Stimulated activated CD4-positive, alpha-beta T cell treated with anti-CD3 and anti-CD28 coated beads, Interleukin-2, amount 100 ng/mL, for 24 hours (primary cell): ENCODE measurements at places on chromosomes 5 and 9.
A peak's percentile ranks its signal among the peaks of the same experiment; 100 is the strongest.

- DNase-seq: peak; percentile 54
Measured at GRCh38 chr5:176629853-176630680, at the start of the genes EIF4E1B and SNCB. Gene EIF4E1B (plus strand): TSS chr5:176630675. CDS start chr5:176642788, 12,113 bp downstream. Gene SNCB (minus strand): TSS chr5:176630534. CDS start chr5:176629654, 880 bp downstream.

DNA sequence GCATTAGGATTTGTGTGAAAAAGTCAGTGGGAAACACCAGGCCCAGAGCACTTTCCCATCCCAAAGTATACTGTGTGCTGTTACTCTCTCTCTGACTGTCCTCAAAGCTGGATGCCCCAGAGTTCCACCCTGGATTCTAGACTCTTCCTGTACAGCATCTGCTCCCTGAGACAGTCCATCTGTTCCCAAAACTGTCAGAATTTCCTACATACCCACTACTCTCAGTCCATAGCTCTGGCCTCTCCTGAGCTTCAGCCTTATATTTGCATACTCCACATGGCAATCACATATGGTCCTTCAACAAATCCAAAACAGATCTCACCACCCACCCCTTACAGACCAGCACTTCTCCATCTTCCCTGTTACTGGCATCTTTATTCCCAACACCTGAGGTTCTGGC lies 9.5 kb downstream of the ELP1 start:
- no peak for DNase-seq

- DNase-seq: no peak
Measured at GRCh38 chr9:104774132-104774531, 10.2 kb downstream of the NIPSNAP3B start.

DNA sequence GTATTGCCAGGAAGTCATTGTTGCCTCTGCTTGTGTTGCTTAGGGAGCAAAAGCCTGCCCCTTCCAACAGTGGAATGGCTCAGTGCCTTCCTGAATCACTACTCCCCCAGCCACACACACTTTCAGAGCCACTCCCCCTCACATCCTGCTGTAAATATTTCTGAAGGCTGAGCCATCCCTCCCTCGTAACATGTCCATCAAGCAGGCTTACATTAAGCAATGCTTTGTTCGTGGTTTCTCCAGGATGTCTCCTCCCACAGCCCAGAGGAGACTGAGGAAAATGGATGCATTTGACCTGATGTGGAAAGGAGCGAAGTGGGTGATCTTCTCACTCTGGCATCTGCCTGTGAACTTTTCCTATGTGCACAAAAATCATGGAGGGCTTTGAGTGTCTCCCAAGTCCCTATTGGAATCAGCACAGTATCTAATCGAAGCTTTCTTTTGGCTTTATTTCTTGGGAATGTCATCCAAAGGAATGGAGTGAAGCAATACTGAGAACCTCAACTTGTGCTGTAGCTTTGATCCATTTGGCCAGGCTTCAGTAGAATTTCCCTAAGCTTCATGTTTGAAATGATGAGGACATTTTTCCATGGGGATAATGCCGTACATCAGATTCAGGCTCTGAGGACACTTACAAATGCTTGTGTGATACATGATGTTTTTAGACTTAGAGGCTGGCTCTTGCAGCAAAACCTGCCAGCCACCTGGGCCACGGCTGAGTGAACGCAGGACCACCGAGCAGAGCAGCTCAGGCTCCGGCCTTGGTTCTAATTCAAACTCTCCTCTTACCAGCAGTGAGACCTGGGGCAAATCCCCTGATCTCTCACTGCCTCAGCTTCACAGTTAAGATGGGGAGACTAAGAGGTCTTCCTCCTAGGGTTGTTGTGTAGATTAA lies 389.1 kb downstream of the ENC1 start:
- no peak for DNase-seq

DNA sequence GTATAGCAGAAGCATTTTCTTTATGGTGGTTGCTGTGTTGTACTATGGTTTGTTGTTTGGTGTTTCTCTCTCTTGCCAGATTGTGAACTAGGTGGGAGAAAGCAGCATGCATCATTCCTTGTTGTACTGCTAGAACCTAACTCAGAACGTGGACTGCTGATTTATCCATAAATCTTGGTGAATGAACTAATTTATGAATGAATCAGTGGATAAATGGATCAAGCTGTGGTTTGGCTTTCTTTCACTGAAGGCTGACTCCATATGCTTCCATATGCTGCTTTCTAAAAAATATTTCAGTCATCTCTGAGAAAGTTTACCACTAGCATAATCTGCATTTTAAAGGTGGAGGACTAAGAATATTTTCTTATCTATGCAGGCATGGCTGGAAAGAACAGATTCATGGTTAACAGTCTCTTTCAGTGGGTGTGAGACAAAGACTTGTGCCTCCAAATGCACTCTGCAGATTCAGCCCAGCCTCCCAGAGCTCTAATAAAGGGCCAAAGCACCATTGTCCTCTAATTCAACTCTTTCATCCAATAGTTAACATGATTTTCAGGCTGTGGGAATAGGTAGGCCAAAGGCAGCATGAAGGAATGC lies 237.7 kb downstream of the SH3GL2 start:
- no peak for DNase-seq

DNA sequence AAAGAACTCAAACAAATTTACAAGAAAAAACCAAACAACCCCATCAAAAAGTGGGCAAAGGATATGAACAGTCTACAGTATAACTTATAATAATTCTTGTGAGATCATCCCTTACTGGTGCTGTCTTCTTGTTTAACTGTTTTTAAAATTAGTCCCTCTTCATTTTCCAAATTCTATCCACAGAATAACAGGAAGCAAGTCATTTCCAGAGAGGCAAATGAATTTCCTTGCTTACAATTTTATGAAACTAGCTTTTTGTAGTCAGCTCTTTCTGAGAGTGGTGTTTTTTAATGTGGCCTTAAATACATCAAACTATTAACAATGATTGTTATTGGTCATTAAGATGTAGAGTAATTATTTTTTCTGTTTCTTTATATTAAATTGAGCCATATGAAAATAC lies 40.6 kb downstream of the FAM174A start:
- no peak for DNase-seq

- no peak for DNase-seq
Measured at GRCh38 chr9:21333226-21333625, 2.0 kb downstream of the KLHL9 start.

GRCh38 chr9:10774051-10774450 lies 161.2 kb upstream of the PTPRD start:
- DNase-seq: no peak

- DNase-seq: no peak
Measured at GRCh38 chr9:19020886-19021455, 12.0 kb downstream of the SAXO1 start.

GRCh38 chr5:3027185-3027865 lies 275.8 kb upstream of the IRX2 start:
- DNase-seq: no peak

DNA sequence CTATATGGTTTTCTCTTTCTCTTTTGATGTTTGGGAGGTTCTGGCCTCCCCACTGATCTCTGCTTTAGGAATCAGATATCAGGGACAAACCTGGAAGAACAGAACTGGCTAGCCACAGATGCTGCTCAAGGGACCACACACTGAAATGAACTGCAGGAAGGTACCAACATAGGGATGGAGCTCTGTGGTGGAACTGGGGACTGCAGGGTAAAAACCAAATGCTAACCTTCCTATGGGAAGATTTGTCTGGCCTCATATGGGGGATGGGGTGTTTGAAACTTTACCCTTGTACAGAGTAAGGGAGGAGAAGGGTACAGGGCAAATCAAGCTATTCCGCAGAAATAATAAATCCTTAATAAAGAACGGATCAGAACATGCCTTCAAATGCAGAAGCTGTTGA lies 49.4 kb downstream of the ELOVL7 start:
- no peak for DNase-seq

DNA sequence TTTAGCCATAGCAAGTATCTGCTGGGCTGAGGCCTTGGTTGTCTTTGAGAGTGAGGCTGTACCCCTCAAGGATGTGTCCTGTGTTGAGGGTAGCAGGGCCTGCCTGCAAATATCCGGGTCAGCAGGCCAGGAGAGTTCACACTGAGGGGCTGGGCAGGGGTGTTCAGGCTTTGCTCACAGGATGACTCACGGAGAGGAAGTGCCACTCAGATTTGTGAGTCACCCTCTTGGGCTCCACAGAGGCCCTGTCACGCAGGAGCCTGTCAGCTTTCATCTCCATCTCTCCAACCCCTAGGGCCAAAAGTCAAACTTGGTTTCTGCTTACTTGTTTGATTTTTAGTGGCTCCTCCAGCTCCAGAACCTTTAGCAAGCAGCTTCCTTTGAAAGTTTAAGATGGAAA lies 211.5 kb downstream of the SEC61B start:
- DNase-seq: peak; percentile 17

- no peak for DNase-seq
Measured at GRCh38 chr5:78908173-78909061, 76.7 kb downstream of the ARSB start.

DNA sequence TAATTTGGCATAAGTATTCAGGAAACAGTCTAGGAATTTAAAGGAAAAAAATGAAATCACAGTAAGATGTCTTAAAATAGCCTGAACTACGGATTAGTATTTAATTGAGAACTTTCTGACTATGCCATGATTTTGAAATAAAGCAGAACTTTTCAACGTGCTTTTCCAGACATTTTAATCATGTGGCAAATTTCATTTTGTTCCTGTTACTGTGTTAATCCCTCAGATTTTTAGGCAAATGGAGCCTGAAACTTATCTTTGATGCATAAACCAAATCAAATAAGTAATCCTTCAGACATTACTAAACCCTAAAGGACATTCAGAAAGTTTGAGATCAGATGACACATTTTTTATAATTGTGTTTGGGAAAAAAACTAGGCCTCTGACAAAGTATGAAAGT lies 75.7 kb downstream of the FBN2 start:
- no peak for DNase-seq

- peak; percentile 37 for DNase-seq
Measured at GRCh38 chr9:91425271-91425670, 1.6 kb upstream of the NFIL3 start.

- DNase-seq: no peak
Measured at GRCh38 chr9:7912037-7912535, 112.5 kb upstream of the DMAC1 start.

DNA sequence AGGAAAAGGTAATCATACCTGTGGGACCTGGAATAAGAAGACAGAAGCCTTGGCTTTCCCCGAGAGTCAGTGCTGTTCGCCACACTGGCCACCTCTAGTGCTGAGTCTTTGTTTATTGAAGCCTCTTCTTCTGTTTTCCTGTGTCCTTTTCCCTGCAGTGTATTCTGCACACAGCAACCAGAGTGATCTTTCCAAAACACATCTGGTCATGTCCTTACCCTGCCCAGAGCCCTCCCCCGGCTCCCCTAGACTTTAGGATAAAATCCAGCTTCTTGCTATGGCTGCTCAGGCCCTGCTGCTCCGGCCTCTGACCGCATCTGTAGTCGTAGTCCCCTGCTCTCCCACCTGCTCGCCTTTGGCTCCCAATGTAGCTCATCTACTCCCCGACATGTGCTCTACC lies 28.3 kb downstream of the GALNT10 start:
- DNase-seq: no peak

DNA sequence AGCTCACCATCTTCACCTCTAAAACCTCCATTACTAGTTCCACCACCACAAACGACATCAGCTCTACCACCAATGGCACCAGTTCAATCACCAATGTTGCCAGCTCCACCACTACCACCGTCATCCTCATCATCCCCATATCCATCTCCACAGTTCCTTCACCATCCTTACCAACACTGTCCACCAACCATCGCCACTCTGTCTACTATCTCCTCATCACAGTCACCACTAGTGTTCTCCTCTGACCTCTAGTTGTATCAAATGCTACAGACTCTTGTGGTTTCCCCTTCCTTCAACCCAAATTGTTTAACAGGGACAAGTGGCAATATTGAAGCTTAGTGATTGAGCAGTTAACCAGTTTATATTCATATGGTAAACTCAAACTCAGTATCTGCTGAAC lies 182.6 kb downstream of the CAAP1 start:
- no peak for DNase-seq

DNA sequence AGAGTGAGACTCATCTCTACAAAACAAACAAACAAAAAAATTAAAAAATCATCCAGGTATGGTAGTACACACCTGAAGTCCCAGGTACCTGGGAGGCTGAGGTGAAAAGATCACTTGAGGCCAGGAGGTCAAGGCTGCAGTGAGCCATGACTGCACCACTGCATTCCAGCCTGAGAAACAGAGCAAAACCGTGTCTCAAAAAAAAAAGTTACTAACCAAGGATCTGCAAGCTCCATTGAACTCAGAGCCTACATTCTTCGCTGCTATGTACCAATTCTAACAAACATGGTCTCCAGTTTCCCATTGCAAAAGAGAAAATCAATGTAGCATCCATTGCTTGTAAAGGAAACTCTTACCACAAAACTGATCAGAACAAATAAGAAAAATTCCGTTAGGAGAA lies 33.5 kb downstream of the MTMR12 start:
- no peak for DNase-seq

- no peak for DNase-seq
Measured at GRCh38 chr5:65818592-65818991, 96.6 kb downstream of the NLN start.

- DNase-seq: no peak
Measured at GRCh38 chr9:68955330-68955729, 58.6 kb downstream of the PRKACG start.

DNA sequence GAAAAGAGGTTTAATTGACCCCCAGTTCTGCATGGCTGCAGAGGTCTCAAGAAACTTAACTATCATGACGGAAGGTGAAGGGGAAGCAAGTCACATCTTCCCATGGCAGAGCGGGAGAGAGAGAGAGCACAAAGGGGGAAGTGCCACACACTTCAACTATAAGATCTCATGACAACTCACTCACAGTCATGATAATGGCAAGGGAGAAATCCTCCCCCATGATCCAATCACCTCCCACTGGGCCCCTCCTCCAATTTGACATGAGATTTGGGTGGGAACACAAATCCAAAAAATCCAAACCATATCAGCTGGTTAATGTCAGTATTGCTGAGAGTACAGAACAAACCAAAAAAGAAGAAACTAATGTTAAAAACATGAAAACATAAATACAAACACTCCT lies 120.2 kb downstream of the STARD4 start:
- no peak for DNase-seq

DNA sequence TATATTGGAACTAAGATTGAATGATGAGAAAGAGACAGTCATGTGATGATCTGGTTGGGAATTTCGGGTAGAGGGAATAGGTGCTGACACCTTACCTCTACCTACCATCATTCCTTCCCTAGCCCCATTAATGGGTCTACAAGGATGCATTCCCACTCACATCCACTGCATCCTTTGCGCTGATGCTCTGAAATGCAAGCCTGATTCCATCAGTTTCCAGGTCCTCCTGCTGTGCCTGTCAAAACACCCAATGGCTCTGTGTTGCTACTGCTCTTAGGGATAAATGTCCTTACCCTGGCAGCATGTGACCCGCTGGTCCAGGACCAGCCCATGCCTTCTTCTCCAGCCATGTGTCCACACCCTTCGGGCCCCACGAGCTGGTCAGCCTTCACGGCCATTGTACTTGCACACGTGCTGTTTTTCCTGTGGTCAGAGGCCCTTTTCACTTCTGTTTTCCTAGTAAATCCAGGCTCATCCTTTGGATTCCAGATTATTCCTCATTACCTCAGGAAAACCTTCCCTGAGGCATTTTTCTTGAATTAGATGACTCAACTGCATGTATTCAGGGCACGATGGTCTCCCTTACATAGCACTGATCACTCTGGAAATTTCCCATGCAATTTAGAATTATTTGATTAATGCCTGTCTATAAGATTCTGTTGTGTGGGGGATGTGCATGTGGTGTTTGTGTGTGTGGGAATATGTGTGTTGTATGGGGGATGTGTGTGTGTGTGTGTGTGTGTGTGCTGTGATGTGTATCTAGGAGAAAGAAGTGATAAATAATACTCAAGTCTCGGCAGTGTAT lies 185.0 kb downstream of the DIRAS2 start:
- no peak for DNase-seq
